ENCODE measurements at places on chromosomes 1 and 21. TPM values are rescaled to one million over a fixed set of nuclear protein-coding genes. Genes with fewer than 3 reads are reported as not detected.

Gene LCE1B
- not detected for total RNA-seq

Gene PADI4
- total RNA-seq, result not detected

Gene MRTO4
- 35.5 TPM for total RNA-seq

Gene SPSB1
- 15.5 TPM for total RNA-seq

Gene DPT
- total RNA-seq, result 0.56 TPM

Gene PLA2G5
- total RNA-seq, result 0.52 TPM

Gene CD48
- 2.0 TPM for total RNA-seq

Gene AK5
- total RNA-seq, result not detected

Data from esophagus mucosa (tissue), 1 donor.